ENCODE measurements at places on chromosomes 1 and 21.

- no peak for DNase-seq
These were observed 28.6 kb downstream of the EBNA1BP2 start for GRCh38 chr1:43143441-43143888.

- DNase-seq = no peak
These were observed 270.7 kb upstream of the C1orf174 start for GRCh38 chr1:4170548-4171340.

- no peak for DNase-seq
These were observed 46.4 kb downstream of the KCND3 start for GRCh38 chr1:111943066-111943465.

- no peak for DNase-seq
These were observed 28.9 kb upstream of the DEPDC1 start for GRCh38 chr1:68525781-68526180.

DNA sequence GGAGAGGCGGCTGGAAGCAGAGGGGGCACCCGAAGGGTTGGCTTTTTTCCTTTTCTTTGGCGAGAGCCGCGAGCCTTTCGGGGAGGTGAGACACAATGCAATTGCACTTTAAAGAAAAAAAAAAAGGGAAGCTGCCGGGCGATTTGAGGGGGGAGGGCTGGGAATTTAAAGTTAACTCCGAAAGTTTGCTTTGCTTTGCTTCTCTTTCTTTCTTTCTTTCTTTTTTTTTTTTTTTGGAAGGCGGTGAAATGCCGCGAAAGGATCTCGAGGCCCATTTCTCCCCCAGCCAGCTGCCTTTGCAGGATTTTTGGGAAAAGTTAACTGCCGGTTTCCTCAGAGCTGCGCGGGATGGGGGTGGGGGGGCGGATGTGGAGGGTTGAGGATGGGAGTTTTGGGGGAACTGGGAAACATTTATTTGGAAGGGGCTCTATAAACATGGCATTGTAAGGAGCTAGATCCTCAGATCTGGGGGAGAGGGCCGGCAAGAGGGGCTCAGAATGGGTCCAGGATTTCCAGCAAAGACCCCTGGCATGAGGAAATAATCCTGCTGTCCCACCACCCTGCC is 997 bp downstream of the ZNF362 start:
- DNase-seq = no peak

GRCh38 chr1:232795497-232796053 is 9.6 kb upstream of the MAP10 start:
- no peak for DNase-seq

DNA sequence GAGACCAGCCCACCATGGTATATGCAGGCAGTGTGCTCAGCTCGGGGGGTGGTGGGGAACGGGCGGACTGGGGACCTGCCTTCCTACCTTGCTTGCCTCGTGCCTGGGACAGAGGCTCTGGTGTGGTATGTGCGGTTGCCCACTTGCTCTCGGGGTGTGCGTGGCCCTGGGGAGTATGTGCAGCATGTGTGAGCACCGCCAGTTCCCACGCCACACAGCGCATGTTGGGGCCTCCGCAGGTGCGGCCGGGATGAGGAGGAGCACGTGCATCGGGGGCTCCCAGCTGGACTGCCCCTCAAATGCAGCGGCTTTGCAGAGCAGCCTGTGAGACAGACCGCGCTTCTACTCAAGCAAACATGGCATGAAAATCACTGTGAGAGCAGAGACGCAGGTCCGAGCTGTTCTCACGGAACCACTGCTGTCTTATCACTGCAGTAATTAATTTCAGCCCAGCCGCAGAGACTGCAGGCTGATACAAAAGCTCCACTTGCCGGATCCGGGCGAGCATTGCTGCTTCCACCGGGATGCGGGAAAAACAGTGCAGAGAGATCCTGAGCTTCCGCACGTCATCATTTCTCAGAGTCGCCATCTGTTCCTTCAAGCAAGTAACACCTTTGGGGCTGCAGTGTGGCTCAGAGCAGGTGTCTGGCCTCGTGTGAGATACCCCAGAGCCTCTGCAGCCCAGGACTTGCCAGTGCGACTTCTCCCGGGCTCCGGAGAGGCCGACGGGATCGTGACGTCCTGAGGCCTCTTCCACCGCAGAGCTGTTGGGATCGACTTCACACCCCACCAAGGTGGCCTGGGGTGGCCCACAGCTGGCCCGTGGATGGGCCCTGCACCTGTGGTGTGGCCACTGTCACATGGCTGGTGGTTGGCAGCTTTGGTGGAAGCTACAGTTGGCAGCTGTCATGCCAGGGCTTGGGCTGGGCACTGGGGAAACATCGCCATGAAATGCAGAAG is 92.6 kb upstream of the ACTRT2 start:
- no peak for DNase-seq

GRCh38 chr1:33176887-33177286 is 5.0 kb downstream of the TRIM62 start:
- DNase-seq = no peak

DNA sequence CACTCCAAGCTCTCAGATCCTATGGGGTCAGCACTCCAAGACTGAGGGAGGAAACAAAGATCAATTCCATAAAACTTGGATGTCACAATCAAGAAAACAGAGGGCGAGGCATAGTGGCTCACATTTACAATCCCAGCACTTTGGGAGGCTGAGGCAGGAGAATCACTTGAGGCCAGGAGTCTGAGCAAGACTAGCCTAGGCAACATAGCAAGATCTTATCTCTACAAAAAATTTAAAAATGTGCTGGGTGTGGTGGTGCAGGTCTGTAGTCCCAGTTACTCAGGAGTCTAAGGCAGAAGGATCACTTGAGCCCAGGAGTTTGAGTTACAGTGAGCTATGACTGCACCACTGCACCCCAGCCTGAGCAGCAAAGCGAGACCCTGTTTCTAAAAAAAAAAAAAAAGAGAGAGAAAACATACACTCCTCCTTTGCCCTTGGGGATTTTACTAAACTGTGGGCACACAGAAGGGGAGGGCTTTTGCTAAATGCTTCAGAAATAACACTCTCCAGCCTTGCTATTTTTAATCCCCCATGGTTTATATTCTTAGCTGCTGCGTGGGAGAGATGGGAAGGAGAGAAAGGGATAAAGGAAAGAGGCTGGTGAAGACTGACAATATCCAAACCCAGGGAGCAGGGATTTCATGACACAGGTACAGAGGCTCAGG is 18.1 kb downstream of the ARHGEF2 start:
- DNase-seq = no peak

- DNase-seq = no peak
These were observed 93.7 kb downstream of the NTMT2 start for GRCh38 chr1:170239445-170239844.

- DNase-seq = no peak
These were observed 25.7 kb upstream of the PKN2 start for GRCh38 chr1:88658419-88658818.

GRCh38 chr1:157382351-157382750 is 170.0 kb downstream of the FCRL5 start:
- no peak for DNase-seq

Measured in germinal center (tissue), 1 donor.